NCI-H748 treated with DMSO at 0.1 percent for 48 hours (cell line): ENCODE measurements at places on chromosomes 7 and 10.
A peak's percentile ranks its signal among the peaks of the same experiment; 100 is the strongest.

DNA sequence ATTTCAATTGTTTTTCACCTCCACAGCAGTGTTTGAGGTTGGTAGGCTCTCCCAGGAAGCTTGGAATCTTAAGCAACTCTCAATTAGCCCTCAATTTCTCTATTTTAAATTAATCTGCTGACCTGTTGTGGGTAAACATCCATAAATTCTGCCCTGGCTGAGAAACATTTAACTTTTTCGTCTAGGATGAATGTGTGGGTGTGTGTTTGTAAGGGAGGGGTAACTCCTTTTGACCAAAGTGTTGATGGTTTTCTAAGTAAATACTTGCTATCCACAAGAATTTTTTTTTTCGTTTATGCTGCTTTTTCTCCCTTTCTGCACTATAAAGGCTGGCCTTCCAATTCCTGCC lies 973 bp downstream of the PPP3CB start:
- no peak for DNase-seq

- no peak for DNase-seq
Measured at GRCh38 chr10:99742701-99743100, 10.7 kb downstream of the CUTC start.

DNA sequence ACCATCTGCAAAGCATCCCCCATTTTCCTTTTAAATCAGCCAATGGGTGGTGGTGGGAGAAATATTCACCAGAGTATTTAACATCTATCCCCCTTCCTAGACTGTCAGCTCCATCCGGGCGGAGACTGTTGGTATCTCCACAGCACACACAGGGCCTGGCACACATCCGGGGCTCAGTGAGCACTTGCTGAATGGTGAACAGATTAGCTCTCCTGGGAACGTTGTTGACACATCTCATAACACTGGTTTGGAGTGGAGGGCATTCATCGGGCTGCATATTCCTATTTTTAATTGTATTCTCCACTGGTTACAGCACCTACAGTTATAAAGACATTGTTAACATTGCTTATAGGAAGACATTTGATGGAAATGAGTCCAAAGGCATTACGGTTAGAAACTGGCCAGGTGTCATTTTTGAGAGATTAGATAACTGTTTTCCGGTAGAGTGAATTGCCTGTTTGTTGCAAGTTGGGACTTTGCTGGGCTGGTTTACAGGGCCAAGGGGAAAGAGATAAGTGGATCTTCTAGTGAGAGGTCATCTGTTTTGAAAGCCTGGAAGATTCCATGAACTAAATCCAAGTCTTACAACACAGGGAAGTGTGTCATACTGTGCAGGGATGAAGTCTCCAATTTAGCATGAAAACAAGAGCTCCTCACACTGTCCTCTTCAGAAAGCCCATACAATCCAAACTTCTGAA lies 101.8 kb downstream of the EGFR start:
- DNase-seq, result no peak

DNA sequence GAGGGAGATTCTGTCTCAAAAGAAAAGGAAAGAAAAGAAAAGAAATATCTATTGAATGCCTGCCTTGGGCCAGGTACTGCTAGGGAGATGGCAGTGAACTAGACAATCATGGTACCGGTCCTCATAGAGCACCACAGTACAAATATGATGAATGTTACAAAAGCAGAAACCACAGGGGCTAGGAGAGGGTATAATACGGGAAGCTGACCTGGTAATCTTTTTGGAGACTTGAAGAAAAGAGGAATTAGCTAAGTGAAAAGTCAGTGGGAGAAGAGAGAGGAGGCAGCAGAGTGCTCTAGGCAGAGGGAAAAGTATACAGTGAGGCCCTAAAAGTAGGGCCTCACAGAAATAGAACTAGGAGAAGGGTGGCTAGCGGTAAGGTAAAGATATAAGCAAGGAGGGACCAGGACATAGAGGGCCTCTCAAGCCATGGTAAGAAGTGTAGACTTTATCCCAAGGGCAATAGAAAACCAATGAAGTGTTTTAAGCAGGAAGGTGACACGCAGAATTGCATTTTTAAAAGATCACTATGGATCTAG lies 42.8 kb upstream of the WNT8B start:
- DNase-seq, result no peak

DNA sequence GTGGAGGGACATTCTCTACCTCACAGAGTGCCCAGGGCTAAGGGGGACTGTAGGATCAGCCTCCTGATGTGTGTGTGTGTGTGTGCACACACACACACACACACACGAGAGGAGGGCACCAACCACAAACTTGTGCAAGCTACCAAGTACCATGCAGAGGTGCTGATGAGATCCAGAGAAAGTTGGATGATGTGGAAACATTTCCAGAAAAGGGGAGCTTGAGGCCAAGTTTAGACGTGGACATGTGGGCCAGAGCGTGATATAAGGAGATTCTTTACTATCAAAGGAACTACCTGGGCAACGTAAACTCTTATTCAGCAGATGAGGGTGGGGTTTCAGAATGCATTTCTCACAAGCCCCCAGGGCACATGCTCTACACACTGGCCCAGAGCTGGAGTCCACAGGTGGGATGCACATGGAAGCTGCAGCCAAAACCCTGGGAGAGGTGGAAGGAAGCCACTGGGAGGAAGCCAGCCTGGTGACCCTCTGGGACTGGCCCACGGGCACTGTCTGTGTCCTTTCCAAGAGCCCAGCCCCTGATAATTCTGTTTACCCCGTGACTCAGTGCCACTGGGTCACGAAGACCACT lies 53.5 kb downstream of the DLG5 start:
- no peak for DNase-seq

DNA sequence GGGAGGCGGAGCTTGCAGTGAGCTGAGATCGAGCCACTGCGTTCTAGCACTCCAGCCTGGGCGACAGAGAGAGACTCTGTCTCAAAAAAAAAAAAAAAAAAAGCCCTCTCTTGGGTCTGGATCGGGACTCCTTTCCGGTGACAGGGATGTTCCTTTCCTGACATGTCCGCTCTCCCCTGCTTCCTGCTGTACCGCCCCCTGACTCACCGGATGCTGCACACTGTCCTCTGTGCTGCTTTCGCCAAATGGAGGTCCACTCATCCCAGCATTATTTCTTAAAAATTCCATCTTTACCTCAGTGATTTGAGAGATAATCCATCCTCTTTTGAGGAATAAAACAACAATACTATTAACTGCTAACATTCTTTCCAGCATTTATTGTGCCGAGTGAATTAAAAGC lies 113.8 kb upstream of the EEPD1 start:
- no peak for DNase-seq

DNA sequence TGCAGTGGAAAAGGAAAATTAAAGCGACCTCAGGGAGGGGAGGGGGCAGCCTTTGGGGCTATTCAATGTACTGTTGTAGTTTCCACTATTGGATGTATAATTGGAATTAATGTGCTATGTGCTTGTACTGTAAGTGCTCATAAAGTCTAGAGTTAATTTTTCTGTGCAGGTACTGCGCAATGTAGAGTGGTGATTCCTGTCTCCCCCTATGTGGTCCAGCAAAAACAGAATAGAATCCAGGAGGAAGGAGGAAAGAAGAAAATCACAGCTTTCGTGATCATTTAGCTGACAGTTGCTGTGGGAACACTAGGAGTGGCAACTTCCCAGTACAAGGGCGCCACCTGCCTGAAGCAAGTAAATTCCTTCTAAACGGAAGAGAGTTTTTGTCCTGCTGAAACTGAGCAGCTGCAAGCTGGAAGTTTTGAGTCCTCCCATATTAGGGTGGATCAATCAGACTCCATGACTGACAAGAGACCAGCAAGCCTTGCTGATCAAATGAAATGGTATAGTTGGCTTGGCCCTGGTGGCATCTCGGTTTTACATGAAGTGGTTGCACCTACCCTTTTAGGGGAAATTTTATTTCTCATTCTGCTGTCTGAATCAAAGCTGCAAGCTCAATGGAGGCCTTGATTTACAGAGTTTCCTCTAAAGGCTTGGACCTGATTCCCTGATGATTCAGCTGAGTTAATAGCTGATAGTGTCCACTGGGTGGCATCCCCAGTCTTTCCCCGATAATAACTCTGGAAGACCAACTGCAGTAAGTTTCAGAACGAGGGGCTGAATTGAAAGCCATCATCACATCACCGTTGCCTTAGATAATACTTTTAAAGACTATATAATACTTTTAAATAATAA lies 299.8 kb downstream of the HGF start:
- DNase-seq, result peak; percentile 56

GRCh38 chr10:119383174-119383856 lies 159.2 kb downstream of the RGS10 start:
- no peak for DNase-seq

DNA sequence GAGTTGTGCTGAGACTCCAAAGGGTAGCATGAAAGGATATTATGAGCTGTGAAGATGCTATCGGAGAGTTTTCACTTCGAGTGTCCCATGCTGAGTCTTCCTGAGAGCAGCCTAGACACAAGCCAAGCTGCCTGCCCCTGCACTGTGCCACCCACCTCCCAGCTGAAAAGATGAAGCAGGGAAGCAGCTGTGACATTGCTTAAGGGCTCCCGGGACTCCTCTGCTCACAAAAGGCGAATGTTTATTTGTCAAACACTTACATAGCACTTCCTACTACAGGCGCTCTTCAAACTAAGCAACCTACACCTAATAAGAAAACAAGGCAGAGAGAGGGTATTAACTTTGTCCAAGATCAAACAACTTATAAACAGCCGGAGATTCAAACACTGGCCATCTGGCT lies 95.6 kb downstream of the OSBPL3 start:
- peak; percentile 43 for DNase-seq

DNA sequence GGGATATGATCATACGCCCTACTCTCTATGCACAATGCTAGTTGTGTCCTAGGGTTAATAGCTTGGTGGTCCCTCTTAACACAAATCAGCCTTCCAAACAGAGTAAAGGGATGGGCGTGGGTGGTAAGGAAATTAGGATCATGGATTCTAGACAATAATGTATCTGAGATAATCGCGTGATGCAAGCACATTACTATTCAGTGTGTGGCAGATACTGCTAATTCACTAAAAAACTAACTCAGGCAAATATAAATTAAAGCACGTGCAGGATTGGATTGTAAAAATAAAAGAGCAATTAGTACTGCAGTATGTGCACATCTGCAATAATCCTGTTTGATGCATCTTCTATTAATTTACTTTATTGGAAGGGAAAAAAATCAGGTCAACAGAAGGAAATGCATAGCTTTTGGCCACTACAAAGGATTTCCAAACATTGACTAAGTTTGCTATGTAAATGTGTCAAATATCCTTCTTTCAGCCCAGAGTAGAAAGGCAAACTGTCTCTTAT lies 22.0 kb downstream of the TWIST1 start:
- DNase-seq, result no peak

GRCh38 chr7:151210087-151210854 lies at the start of gene H2BK1:
Gene H2BK1 (minus strand): TSS chr7:151210488. CDS start chr7:151210318, 170 bp downstream.
- no peak for DNase-seq

DNA sequence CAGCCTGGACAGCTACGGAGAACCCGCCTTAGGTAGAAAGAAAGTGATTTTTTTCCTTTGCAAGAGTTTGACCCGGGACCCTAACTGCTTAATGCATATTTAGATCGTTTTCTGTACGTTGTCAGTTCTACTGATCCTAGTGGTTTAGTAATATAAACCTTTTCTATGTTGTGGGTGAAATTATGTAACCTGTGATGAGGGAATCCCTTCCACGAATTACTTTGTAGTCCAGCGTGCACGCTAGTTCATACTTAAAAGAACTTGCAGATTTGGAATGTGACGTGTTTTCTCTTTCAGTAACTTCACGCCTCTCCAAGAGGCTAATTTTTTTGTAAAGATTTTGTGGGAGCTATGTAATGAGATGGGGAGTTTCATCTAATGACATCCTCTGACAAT lies 705 bp downstream of the SLF2 start:
- no peak for DNase-seq

- DNase-seq, result no peak
Measured at GRCh38 chr7:103076764-103077163, 1.8 kb downstream of the ARMC10 start.

- no peak for DNase-seq
Measured at GRCh38 chr10:18196806-18197550, 56.8 kb downstream of the CACNB2 start.

GRCh38 chr10:125817337-125817946 lies 5.6 kb downstream of the UROS start:
- no peak for DNase-seq

DNA sequence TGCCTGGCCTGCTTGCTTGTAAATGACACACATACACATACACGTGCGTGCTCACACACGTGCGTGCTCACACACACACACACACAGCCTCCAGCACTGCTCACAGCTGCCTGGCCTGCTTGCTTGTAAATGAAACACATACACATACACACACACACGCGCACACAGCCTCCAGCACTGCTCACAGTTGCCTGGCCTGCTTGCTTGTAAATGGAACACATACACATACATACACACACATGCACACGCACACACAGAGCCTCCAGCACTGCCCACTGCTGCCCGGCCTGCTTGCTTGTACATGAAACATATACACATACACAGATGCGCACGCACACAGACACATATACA lies 397.2 kb downstream of the PLXNA4 start:
- DNase-seq, result no peak

DNA sequence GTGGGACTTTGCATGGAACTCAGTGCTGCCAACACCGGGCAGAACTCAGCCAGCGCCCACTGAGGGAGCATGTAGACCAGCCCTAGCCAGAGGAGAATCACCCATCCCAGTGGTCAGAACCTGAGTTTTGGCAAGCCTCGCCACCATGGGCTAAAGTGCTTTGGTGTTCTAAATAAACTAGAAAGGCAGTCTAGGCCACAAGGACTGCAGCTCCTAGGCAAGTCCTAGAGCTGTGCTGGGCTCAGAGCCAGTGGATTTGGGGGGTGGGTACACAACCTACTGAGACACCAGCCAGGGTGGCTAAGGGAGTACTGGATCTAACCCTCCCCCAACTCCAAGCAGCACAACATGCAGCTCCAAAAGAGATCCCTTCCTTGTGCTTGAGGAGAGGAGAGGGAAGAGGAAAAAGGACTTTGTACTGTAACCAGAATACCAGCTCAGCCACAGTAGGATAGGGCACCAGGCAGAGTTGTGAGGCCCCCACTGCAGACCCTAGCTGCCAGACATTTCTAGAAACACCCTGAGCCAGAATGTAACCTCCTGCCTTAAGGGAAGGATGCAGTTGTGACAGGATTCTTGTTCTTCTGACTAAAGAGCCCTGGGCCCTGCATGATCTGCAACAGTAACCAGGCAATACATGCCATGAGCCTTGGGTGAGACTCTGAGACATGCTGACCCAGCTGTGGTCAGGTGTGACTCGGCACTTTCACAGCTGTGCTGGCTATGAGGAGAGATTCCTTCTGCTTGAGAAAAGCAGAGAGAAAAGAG lies 24.4 kb downstream of the GSDME start:
- no peak for DNase-seq

GRCh38 chr7:44811571-44811970 lies 15.1 kb downstream of the PPIA start:
- DNase-seq, result no peak

- no peak for DNase-seq
Measured at GRCh38 chr7:158266426-158266816, 321.2 kb downstream of the PTPRN2 start.

DNA sequence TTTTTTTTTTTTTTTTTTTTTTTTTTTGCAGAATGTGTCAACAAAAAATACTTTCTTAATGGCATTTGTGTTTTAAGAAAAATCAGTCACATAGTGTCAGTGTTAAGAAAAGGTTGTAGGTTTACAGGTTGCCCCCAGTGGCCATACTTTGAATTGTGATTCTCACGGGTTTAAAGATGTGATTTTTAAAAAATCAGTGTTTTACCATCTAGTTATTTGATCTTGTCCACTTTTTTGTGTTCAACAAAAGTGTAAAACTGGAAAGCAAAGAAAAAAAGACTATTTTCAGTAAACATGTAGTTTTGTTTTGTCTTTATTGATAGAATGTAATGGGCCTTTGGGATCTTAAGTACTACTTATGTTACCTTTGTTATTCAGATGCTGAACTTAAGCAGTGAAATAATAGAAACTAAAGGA lies 25.7 kb downstream of the SUV39H2 start:
- DNase-seq, result no peak
